Placental epithelial cell (primary cell): ENCODE measurements at places on chromosomes 7 and 10. TPM values are rescaled to one million over a fixed set of nuclear protein-coding genes. Genes with fewer than 3 reads are reported as not detected.

PLCE1 gene
- total RNA-seq, result under 0.01 TPM in 2 replicates

ANXA8 gene
- 734 and 768 TPM in 2 replicates for total RNA-seq

ITPRID1 gene
- under 0.01 TPM in 1 of 2 replicates, not detected in the other for total RNA-seq

RBM20 gene
- total RNA-seq, result not detected in 2 replicates

MAP3K8 gene
- 3.5 and 4.7 TPM in 2 replicates for total RNA-seq

VSTM4 gene
- total RNA-seq, result not detected in 2 replicates

IGF2BP3 gene
- total RNA-seq, result 72.6 and 93.9 TPM in 2 replicates

CAV1 gene
- 684 and 1,157 TPM in 2 replicates for total RNA-seq

ERVW-1 gene
- not detected in 2 replicates for total RNA-seq

LRMDA gene
- total RNA-seq, result 2.0 and 3.9 TPM in 2 replicates

EPO gene
- 0.22 and 0.39 TPM in 2 replicates for total RNA-seq

VWDE gene
- total RNA-seq, result 0.11 TPM in 1 of 2 replicates, not detected in the other

AZGP1 gene
- total RNA-seq, result not detected in 2 replicates

SLC18A3 gene
- total RNA-seq, result 44.6 and 59.7 TPM in 2 replicates

OR6B1 gene
- total RNA-seq, result not detected in 2 replicates

GIMAP4 gene
- not detected in 2 replicates for total RNA-seq

AGR2 gene
- total RNA-seq, result 870 and 914 TPM in 2 replicates

ATP6V0A4 gene
- total RNA-seq, result under 0.01 and 4.1 TPM in 2 replicates

CPA1 gene
- not detected in 2 replicates for total RNA-seq

SPDYE16 gene
- under 0.01 and 0.39 TPM in 2 replicates for total RNA-seq

FKBP9 gene
- total RNA-seq, result 274 and 324 TPM in 2 replicates

BTBD16 gene
- not detected in 2 replicates for total RNA-seq

GPC2 gene
- total RNA-seq, result 2.7 and 3.1 TPM in 2 replicates

ANAPC16 gene
- 81.3 and 83.2 TPM in 2 replicates for total RNA-seq

GALNT17 gene
- 0.79 TPM in 1 of 2 replicates, not detected in the other for total RNA-seq

GCC1 gene
- total RNA-seq, result 20.8 and 22.7 TPM in 2 replicates

CFAP70 gene
- 0.76 and 5.9 TPM in 2 replicates for total RNA-seq

ADCY1 gene
- total RNA-seq, result under 0.01 and 0.22 TPM in 2 replicates

LRRTM3 gene
- total RNA-seq, result 5.2 and 7.9 TPM in 2 replicates

ZNF398 gene
- 22.4 and 29.2 TPM in 2 replicates for total RNA-seq

MUC3A gene
- total RNA-seq, result under 0.01 TPM in 1 of 2 replicates, not detected in the other

GRID1 gene
- under 0.01 and 0.11 TPM in 2 replicates for total RNA-seq

KLLN gene
- total RNA-seq, result 0.39 and 0.65 TPM in 2 replicates

PIP gene
- total RNA-seq, result not detected in 2 replicates
